Hypothalamus (tissue), 51 donors: ENCODE measurements at places on chromosomes 12 and 14.

DNA sequence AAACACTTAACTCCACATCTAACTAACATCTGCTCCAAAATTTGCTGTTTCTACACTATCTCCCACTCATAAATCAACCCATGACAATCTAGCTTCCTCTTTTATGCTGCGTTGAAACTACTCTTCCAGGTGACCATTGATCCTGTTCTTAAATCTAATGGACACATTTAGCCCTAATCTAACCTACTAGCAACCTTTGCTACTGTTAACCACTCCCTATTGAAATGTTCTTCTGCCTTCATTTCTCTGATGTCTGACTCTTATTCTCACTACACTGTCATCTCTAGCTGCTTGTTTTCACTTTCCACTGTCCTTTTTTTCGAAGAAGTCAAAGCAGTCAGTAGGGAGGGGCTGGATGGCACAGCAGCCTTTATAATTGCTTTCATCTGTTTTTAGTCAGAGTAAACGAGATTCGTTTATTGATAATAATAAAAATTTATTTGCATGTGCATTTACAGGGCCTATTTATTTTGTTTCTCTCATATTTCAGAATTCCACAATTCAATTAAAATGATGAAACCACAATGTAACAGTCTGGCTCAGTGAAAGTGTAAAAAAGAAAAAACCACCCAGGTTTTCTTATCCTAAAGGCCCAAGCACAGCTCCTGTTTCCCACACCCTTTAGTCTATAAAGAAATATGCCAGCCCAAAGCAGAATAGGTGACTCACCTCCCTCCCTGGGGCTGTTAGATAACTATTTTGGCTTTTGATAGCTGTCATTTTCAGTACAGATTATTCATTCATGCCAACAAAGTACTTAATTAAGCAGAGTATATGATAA is 44.9 kb downstream of the ATP2B1 start:
- no peak for DNase-seq

- DNase-seq, result no peak
These were observed 41.0 kb downstream of the TRAFD1 start for GRCh38 chr12:112166051-112167015.

DNA sequence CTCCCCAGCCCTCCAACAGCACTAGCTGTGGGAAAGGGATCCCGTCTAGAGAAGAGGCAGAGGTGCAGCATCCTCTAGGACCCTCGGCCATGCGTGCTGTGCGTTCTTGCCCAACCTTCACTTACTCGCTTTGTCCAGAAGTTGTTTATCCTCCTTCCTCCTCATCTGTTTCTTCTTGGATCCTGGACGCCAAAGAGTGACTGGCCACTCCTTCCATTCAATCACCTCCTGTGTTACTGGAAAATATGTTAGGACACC is 140.5 kb downstream of the ZFP36L1 start:
- DNase-seq, result no peak

GRCh38 chr14:91860238-91860637 is 7.1 kb downstream of the TC2N start:
- DNase-seq, result no peak

DNA sequence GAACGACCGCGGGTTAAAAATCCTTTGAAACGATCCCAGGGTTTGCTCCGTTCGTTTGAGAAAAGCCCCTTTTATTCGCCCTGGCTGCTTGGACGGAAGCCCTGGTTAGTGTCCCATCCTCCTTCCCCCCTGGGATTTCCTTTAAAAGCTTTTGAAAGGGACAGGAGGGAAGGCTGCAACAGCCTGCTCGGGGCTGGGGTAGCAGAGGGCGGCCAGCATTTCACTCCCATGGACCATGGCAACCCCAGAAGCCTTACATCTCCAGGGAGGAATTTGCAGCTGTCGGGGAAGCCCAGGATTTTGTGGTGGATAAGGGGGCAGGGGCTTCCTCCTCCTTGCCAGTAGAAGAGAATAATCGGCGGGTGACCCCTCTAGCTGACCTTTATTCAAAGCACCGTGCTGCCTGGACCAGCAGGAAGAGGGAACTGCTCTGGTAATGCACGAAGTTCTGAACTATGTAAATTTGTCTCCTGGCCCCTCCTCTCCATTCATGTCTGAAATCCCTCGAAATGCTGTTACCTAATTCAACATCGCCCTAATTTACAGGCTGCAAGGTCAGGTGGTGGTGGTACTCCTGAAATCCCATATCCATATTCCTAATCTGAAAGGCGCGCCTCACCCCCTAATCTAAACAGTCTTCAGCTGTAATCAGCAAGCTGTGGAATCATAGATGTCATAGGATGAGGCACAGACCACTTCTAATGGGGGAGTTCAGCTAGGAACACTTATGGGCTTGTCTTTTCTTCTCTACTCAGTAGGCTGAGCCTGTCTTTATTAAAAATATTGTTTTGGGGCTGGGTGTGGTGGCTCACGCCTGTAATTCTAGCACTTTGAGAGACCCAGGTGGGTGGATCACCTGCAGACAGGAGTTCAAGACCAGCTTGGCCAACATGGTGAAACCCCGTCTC is 1.0 kb upstream of the CLIP1 start:
- peak; percentile 43 for DNase-seq

DNA sequence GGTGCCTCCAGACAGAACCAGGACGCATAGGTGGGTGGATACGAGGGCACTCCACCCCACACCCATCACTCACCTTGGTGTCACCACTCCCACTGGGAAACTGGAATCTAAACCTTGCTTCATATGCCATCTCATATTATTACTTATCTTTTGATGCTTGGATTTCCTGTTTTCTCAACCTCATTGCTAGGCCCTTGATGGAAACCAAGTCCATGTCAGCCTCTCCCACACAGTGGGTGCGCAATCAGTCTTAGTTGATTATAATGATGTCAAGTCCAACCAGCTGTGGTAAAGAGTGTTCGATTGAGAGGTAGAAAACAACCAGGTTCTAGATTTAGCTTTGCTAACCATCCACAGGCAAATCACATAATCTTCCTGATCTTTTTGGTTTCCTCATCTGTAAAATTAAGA is 584 bp upstream of the DDHD1 start:
- no peak for DNase-seq

GRCh38 chr12:106581543-106582248 is 1.1 kb upstream of the RFX4 start:
- peak; percentile 52 for DNase-seq
